Renal cortex interstitium (tissue), 15 donors: ENCODE measurements at places on chromosomes 5 and 9.
A peak's percentile ranks its signal among the peaks of the same experiment; 100 is the strongest.

DNA sequence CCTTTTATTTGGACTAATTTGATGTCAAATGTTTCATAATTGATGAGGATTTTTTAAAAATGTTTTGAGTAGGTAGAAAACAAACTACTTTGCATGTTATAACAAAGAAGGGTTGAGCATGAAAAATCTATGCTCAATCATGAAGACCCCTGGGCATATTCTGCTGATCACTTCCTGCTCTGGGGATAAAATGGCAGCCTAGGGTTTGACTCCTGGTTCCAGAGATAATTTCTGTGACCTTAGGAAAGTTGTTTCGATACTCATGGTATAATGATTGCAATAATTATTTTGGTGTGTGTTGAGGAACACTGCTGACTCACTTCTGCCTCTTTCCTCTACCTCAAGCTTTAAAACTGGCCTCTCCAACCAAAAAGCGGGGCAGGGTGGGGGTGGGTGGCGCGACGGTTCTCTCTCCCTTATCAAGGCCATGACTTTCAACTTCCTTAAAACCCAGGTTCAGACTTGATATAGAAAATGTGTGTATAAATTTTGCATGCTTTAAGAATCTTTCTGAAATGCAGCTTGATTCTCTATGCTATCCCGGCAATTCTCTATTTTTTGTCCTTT lies 6.0 kb upstream of the PIP5K1B start:
- DNase-seq, result no peak

- peak; percentile 21 for DNase-seq
These were observed 71.8 kb upstream of the MAMDC2 start for GRCh38 chr9:69971643-69972449.

GRCh38 chr9:34171753-34172535 lies 6.9 kb upstream of the UBAP1 start:
- DNase-seq, result no peak

GRCh38 chr5:159581502-159582249 lies 251.4 kb upstream of the IL12B start:
- no peak for DNase-seq

DNA sequence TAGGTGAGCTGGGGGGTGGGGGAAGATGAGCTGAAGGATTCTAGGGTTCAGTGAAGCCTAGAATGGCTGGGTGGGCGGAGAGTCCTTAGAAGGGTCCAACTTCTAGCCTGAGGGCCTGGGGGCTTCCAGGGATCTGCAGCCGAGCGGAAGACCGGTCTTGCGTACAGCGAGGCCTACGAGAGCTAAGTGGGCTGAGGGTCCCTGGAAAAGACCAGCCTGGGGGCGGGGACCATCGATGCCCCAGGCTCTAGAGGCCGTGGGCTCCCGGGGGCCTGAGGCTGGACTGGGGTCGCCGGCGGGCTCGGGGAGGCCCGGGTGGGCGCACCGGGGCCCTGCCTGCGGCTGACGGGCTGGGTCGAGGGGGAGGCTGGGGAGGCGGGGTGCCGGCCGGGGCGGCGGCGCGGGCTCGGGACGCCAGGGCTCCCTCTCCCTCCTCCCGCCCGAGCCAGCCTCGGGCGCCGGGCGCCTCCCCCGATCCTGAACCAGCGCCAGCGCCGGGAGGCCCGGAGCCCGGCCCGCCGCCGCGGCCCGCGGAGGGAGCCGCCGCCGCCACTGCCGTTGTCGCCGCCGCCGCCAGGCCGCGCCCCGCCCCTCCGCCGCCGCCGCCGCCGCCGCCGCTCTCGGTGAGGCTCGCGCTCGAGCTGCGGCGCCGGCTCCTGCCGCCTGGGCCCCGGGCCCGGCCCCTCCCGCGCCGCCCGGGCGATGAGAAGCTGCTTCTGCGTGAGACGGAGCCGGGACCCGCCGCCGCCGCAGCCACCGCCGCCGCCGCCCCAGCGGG lies at the start of gene MVB12B:
Gene MVB12B, plus strand, starts transcription at position 602 of the 778 bp plus-strand sequence. Its CDS starts 101 bp downstream, at position 703.
- no peak for DNase-seq

GRCh38 chr9:105244734-105245028 lies 230 bp downstream of the SLC44A1 start:
- no peak for DNase-seq

GRCh38 chr9:113501129-113501686 lies 37.7 kb downstream of the RGS3 start:
- DNase-seq, result no peak

DNA sequence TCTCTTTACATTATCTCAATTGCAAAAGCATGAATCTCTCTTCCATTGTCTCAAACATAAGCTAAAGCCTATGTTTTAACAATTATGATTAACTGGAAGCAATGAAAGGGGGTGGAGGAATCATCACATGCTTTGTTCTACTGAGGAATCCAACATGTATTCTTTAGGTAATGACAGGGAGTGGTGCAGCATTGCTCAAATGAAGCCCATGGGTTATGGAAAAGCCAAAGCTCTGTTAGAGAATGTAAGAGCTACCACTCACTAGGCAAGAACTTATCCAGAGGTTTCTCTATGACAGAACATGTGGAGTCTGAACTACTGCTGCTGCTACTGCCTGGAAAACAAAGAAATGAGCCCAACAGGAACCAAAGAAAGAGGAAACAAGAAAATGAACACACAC lies 28.7 kb downstream of the KIF3A start:
- no peak for DNase-seq

DNA sequence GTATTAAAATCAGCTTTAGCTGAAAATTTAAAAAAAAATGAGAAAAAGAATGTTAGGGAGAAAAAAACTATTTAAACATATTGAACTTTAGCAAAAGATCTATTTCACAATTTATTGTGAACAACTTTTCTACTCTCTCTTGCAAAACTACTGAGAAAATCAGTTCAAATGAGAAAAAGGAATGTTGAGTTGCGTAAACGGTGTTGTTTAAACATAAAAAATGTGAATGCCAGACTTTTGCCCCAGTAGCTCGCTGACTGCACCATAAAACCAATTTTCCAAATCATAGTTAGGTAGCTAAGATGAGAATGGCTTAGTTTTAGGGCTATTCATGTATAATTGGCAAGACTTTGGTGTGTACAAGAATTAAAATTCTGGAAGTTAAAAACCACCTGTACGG lies 13.4 kb upstream of the RAD23B start:
- no peak for DNase-seq
